ENCODE measurements at places on chromosomes 4 and X.

- no peak for DNase-seq
Measured at GRCh38 chr4:159941076-159941475, 838.2 kb downstream of the RAPGEF2 start.

- peak; percentile 66 for DNase-seq
Measured at GRCh38 chrX:40471965-40472648, 108.7 kb upstream of the ATP6AP2 start.

DNA sequence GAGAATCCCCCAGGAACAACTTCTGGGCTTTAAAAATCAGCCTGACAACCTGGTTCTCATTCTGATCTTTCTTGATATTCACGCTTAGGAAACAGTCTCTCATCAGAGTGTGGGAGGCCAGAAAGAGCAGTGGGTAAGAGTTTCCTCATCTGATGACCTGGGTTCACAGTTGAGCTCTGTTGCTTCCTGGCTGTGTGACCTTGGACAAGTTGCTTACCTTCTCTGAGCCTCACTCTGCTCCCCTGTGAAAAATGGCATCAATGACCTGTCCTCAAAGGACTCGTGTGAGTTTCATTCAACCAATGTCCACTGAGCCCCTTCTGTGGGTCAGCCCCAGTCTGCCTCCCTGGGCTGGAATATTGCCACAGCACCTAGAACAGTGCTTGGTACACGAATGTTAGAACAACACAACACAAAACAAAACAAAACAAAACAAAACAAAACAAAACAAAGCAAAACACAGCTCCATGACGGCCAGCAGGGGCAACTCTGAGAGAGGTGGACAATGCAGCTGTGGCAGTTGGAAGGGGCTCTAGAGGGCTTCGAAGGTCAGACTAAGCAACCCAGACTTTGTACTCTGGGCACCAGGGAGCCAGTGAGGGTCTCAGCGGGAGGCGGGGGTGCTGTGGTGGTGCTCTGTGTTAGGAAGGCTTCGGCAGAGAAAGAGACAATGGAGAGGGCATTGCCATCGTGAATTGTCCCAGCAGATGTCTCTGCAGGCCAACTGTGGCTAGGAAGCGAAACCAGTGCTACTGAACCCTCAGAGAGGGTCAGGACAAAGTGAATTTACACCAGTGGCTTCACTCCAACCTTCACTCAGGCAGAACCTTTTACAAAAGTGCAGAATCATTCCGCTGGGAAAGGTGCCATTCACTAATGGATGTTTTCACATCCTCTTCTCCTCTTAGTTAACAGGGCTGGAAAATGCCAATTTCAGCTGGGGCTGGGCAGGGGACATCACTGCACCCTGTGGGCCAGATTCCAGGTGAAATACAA, 14.3 kb upstream of the C4orf50 start:
- no peak for DNase-seq

GRCh38 chr4:110977554-110977953, 354.7 kb upstream of the PITX2 start:
- DNase-seq: no peak

DNA sequence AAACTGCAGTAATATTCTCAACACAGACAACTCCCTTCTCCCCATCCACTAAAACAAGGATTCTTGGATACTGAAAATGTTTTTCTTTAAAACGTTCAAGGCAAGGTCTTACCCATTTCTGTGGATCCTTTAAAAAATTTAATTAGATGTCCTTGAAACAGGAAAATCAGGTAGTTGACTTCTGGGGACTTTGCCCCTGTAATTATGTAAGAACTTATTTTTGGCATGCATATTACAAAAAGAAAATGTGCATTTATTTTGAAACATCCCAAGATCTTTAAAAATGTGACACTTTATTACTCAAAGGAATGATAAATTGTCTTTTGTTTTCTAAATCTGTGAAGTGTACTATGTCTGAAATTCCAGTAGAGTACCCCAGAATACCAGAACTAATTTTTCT, 25.8 kb downstream of the GUCY1B1 start:
- no peak for DNase-seq

GRCh38 chrX:129427267-129427666, 96.0 kb downstream of the SMARCA1 start:
- DNase-seq: no peak

DNA sequence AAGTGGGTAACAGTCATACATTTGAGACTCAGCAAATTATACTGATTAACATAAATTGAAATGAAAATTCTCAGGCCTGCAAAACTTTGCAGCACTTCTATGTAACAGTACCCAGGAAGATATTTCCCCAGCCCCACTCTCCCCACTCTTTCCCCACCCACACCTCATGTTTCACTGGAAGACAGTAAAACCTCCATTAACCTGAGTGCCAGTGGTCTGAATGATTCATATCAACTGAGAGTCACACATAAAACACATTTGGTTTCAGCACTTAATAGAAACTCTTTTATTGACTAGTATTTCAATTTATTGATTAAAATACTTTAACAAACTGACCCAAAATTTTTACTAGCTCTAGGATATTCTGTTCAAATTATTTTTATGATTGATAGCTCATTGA, 6.9 kb downstream of the CXCL6 start:
- DNase-seq: no peak

- no peak for DNase-seq
Measured at GRCh38 chrX:24918715-24919114, 97.0 kb downstream of the ARX start.

DNA sequence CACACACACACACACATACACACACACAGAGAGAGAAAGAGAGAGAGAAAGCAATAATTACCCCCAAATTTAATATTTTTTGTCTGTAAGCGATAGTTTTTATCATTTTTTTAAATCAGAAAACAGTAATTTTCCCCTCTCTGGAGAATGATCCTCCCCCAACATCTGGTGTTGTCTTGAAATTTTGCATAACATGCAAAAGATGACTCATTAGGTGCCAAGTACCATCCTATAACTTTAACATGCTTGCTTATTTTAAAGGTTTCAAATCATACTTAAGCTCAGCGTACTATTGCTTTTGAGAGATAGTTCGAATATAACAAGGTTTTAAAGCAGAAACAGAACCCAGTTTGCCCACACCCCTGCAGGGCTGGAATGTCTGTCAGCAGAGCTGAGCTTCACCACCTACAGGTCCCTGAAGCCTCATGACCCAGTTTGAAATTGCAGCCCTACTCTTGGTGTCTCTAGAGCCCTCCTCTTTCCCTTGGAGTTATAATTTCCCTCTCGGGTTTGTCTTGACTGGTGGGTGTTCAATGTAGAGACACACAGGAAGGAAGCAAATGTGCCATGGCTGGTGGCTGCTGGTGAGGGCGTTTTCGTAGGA, 175.0 kb upstream of the HS3ST1 start:
- DNase-seq: no peak

- DNase-seq: no peak
Measured at GRCh38 chrX:70481471-70482270, 37.0 kb downstream of the DLG3 start.

- no peak for DNase-seq
Measured at GRCh38 chr4:166134285-166134684, 261.2 kb downstream of the TLL1 start.

- DNase-seq: no peak
Measured at GRCh38 chr4:47219586-47219985, 188.2 kb downstream of the GABRB1 start.
